ENCODE measurements at places on chromosomes 3 and 15.

DNA sequence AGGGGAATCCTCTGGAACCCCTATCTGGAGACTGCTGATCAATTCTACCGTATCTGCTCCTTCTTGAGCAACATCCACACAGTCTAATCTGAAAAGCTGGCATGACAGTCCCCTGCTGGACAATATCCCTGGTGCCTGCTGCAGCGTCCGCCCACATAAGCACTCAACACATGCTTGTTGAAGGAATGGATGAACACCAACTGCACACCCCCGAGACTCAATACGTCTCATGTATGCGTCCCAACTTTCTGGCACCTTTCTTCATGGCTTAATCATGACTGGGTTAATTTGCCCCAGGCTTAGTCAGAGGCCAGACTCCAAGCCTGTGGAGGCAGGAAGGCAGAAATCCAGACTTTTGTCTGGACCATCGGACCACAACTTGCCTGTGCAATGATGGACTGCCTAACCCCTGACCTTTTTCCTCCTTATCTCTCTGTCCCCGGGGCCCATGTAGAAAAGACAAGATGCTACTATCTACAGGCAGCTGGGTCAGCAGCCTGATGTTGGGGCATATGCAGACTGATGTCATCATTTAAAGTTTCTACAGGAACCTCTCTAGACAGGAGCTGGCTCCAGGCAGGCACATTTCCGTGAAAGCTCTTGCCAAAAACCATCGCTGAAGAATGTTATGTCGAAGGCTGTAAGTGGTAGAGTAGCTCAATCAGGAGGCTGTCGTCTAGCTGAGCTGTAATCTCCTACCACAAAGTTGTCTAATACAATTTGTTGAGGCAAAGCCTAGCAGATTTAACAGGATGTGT, 114.1 kb upstream of the TPM1 start:
- DNase-seq = peak; percentile 24

- DNase-seq = no peak
Observed at GRCh38 chr3:42518800-42519567, 16.5 kb downstream of the VIPR1 start.

- DNase-seq = peak; percentile 28
Observed at GRCh38 chr3:59873576-59874230, 823.9 kb upstream of the CFAP20DC start.

- DNase-seq = peak; percentile 82
Observed at GRCh38 chr3:148079370-148079769, 618.3 kb upstream of the AGTR1 start.

DNA sequence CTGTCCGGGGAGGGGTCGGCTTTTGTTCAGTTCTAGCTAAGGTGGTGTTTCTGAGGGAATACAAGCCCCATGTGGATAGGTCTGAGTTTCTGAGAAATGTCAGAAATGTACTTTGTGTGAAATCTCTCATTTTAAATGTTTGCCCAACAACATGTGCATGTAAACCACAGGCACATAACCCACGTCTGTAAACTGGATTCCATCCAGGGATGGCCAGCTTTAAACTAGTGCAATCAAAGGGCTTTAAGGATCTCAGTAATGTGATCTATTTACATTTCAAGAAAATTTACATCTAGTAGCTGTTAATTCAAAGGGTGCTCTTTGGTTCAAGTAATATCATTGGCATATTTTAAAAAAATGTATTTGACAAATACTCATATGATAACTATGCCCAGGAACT, 52.0 kb downstream of the POLR2M start:
- no peak for DNase-seq

DNA sequence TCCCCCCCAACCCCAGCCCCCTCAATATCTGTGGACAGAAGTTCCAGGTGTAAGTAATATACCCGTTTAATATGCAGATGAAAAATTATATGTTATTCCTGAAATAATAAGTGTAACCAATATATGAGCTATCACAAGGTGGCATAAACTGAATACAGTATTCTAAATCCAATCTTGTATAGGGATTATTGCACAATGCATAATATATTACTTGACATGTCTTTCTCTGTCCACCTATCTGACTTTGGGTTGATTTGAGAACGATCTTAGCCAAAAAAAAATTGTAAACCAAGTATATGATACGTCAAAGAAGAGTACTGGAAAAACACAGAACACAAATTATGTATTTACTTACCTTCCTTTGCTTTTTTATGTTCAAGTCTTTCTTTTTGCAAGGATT, 47.8 kb downstream of the GOLIM4 start:
- no peak for DNase-seq

DNA sequence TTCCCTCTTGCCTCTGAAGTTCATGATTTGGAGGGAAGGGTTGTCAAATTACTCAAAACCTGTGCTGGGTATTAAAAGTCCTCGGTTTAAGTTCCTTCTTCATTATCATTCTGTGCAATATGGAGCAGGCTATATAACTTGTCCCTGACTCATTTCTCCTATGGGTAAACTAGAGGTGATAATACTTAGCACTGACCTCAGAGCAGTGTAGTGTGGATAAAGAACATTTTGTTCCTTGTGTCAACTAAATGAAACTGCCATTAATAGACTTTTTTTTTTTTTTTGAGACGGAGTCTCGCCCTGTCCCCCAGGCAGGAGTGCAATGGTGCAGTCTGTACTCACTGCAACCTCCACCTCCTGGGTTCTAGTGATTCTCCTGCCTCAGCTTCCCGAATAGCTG, 2.2 kb upstream of the BBX start:
- DNase-seq = no peak

DNA sequence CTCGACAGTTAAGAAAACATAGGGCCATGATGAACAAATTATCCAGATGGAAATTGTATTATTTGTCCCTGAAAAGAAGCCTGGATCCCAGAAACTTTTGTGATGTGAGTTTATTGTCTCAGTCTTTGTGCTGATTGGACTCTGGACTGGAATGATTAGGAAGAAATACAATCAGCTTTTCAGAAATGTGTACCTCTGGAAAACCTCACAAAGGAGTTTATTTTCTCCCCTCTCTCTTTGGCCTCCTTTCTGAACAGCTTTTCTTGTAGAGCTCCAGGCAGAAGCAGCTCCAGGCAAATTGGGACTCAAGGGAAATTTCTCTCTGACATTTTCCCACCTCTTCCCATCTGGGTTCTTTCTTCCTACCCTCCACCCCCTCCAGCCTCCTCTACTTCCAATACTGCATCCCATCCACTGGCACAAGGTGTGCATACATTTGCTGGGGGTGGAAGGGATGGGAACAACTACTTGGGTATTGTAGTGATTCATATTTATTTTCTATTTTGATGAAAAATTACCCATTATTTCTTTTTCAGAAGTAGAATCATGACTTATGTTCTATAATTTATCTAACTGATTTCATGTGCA, 119.7 kb downstream of the CD47 start:
- DNase-seq = no peak

- peak; percentile 72 for DNase-seq
Observed at GRCh38 chr15:89383365-89384175, 48.9 kb upstream of the POLG start.

DNA sequence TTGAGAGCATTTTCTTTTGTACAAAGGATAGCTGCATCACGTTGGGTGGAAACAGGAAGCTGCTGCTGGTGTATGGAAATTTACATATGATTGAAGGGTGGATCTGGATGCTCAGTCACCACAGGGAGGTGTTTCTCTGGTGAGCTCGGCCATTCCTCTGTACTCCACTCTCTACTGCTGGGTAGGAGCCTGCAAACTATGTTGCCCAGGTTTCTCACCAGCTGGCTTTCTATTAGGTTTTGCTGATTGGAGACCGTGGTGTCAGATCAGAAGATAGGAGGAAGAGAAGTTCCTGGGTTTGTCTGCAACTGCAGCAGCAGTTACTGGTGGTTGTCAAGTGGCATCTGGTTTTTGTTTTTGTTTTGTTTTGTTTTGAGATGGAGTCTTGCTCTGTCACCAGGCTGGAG, 61.7 kb downstream of the TAMM41 start:
- DNase-seq = no peak
